ENCODE measurements at places on chromosomes 3 and 15.

- no peak for DNase-seq
Observed at GRCh38 chr15:66429546-66429945, 42.8 kb downstream of the MAP2K1 start.

GRCh38 chr3:80785475-80785874 is 976.0 kb downstream of the GBE1 start:
- no peak for DNase-seq

GRCh38 chr3:169564883-169565282 is 98.6 kb downstream of the MECOM start:
- no peak for DNase-seq

GRCh38 chr3:197749315-197749600 is 425 bp upstream of the FYTTD1 start:
- DNase-seq, result peak; percentile 55

DNA sequence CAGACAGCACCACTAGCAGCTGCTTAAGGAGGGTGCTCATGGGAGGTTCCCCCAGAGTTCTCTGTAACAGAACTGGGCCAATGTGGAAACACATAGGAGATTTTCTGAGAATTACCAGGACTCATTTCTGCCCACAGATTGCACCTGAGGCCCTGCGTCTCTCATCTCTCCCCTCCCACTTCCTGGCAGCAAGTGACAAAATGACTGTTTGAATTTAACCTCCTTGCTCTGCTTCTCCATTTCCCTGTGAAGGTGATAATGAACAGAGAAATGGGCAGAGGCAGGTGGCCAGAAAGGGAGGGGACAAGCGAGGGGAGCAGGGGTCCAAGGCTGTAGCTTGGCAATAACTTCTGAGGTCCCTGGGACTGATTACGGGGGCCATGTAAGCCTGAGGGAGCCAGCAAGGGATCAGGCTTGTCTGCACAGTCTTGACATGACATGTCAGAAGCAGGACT is 8.0 kb downstream of the EPHB1 start:
- no peak for DNase-seq

- no peak for DNase-seq
Observed at GRCh38 chr3:38015485-38015884, 14.0 kb downstream of the PLCD1 start.

All from NCI-H510A (cell line).